ENCODE measurements at places on chromosomes 2 and 18.

DNA sequence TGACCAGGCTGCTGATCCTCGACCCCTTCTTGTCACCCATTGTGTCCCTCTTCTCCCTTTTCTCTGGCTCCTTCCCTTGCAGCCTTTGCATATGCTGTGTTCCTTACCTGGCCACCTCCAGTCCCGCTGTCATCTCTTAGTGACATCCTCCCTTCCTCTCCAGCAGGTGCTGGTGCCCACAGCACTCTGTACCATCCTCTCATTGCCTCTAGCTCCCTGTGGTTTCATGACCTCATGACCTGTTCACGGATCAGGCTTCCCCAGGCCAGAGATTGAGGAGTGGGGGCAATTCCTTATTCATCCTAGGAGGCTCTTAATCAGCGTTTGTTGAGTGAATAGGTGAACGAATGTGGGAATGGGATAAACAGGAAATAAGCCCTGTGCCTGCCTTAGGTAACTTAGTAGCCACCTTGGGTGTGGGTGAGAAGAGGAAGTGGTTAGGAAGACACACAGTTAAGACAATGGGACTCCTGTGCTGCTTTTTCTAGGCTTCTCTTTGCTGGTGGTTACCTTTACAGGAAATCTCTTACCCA, 35.5 kb downstream of the ITGA6 start:
- DNase-seq = no peak

GRCh38 chr2:109720380-109721106, 73.6 kb upstream of the RGPD5 start:
- DNase-seq = no peak

GRCh38 chr18:6775702-6776101, 46.2 kb downstream of the ARHGAP28 start:
- DNase-seq = no peak

GRCh38 chr2:50791271-50791670, 240.7 kb downstream of the NRXN1 start:
- no peak for DNase-seq

DNA sequence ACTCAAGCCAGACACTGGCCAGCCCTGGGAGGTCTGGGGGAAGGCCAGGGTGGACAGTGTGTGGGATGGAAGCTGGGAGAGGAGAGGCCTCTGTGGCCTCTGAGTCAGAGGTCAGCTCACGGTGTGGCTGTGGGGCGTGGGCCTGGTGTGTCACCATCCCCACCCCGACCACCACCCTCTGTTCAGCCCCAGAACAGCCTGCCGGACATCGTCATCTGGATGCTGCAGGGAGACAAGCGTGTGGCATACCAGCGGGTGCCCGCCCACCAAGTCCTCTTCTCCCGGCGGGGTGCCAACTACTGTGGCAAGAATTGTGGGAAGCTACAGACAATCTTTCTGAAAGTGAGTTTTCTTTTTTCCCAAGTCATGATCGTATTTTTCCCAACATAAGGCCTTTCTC, 110.5 kb downstream of the DYSF start:
- no peak for DNase-seq

DNA sequence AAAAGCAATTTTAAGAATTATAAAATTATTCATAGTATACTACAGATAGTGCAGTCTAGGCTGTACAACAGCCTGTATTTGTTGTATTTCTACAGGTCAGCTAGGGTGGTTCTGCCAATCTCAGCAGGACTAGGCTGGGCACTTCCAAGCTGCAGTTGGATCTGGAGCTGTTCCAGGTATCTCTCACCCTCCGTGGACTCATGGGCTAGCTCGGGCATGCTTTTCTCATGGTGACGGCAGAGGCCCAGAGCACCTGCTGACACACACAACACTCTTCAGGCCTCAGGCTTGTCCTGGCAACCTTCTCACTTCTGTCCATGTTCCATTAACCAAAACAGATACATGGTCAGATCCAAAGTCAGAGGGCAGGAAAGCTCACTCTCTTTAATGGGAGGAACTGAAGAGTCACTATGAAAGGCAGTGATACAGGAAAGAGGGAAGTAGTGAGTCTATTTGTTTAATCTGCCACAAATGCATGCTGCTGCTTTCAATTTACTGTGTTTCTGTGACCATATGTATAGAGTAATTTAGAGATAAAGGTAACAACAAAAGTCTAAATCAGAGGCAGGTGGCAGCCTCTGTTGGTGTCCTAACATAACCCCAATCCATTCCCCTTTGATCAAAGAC, 462.4 kb upstream of the ACVR2A start:
- no peak for DNase-seq

DNA sequence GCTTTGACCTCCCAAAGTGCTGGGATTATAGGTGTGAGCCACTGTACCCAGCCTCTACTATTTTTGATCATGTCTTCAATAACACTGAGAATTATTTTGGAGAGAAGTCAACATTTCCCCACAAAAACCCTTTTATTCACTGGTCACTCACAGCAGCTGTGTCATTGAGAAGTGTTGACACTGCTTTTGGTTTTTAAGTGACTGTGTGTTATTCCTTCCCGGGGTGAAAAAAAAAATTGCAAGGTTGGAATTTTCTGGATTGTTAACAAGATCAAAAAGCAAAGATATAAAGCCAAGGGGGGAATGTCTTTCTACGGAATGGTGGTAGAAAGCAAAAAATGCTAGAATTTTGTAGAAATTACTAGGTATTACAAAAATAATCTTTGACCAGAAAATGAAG, 61.5 kb downstream of the TANC1 start:
- no peak for DNase-seq

- no peak for DNase-seq
Measured at GRCh38 chr2:16640001-16640700, 25.5 kb downstream of the CYRIA start.

- DNase-seq = no peak
Measured at GRCh38 chr18:6219116-6219717, 195.5 kb downstream of the L3MBTL4 start.

DNA sequence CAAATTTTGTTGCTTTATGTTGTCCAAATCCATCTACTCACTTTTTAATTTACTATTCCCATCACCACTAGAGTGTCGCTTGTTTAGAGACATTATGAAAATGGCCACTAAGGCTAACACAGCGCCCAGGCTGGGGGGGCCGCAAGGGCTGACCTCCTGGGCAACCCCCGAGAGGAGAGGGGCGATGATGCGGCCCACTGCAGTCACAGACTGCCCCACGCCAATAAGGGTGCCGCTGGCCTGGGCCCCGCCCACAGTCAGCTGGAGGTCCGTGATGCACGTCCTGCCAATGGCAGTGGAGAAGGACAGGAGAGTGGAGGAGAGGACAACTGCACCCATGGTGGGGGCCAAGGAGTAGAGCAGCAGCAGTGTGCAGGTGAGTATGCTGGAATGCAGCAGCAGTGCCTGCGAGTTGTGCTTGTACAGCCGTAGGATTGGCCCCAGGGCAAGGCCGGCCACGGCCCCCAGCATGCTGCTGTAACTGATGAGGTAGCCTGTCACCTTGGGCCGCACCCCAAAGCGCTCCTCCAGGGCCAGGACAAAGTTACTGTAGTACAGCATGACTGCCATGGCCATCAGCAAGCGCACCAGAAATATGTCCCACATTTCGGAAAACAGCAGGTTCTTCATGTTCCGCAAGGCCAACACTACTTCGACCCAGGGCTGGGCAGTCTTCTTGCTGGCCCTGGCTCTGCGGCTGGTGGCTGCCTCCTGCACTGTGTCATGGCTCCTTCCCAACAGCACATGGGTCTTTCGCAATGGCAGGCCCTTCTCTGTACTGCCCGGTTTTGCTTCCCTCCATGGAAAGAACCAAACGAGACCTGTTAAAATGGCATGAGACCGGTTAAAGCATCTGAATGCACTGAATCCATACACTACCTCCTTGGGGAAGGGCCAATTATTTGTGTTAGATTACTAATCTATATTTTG, 43.2 kb upstream of the TMEM182 start:
- no peak for DNase-seq

DNA sequence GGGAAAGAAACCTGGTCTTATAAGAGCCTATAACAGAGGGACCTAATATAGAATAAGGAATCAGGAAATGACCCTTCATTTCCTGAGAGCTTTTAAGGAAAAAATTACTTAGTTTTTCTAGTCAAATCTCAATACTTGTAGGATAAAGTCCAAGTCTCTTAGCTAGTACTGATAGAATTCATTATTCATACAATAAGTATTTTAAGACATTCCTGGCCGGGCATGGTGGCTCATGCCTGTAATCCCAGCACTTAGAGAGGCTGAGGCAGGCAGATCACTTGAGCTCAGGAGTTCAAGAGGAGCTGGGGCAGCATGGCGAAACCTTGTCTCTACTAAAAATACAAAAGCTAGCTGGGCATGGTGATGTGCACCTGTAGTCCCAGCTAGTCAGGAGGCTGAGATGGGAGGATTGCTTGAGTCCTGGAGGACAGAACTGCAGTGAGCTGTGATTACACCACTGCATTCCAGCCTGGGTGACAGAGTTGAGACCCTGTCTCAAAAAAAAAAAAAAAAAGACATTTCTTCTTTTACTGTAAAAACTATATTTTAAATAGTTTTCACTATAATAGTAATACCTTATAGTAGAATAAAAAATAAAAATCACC, 3.2 kb downstream of the RAB3GAP1 start:
- no peak for DNase-seq
